NCI-H1105 treated with DMSO at 0.1 percent for 48 hours (cell line): ENCODE measurements at places on chromosomes 2 and 18.
A peak's percentile ranks its signal among the peaks of the same experiment; 100 is the strongest.

DNA sequence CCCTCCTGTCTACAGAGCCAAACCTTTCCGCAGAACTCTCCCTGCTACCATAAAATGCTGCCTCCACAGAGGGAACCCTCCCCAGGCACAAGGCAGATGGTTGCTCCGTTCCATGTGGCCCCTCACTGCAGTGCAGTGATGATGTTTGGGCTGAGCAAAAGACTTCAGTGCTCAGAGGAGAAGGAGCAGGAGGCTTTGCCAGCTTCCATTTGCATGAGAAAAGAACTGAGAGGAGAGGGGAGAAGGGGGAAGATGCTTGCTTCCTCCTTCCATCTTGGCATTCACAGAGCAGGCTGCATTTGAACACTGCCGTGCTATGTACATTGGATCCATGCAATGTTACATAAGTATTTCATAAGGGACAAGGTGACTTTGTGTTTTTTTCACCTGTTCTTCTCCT is 46.6 kb upstream of the TMEM200C start:
- DNase-seq = no peak

DNA sequence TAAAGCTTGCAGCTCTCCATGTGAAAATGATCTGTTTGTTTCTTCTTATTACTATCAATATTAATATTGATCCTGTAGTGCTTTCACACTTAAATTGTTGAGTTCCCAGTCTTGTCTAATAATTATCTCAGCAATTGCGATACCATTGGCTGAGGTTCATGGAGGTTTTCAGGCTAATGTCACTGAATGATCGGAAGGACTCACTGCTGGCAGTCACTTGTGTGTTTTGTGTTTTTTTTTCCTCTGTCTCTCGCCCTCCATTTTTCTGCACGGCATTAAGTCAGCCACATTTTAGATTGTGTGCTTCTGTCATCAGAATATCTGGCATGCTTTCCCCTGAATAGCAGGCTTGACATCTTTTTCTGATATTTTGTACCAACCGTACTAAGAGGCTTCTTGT is 43.7 kb downstream of the AGAP1 start:
- DNase-seq = no peak

DNA sequence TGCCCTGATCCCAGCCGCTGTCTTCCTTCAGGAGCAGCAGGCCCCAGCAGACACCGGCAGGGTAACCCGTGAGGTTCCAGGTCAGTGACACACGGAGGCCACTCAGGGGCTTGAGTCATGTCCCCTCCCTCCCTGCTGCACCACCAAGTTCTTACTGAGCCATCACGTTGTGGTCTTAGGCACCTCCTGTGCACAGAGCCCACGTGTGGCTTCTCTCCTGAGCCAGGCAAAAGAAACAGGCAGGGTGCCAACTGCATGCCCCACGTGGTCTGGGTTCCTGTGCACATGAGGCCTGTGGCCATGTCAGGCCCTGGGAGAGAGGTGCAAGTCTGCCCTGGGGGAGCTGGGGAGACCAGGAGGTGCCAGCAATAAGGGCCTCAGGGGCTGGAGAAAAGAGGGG is 264.8 kb downstream of the KLHL29 start:
- no peak for DNase-seq

DNA sequence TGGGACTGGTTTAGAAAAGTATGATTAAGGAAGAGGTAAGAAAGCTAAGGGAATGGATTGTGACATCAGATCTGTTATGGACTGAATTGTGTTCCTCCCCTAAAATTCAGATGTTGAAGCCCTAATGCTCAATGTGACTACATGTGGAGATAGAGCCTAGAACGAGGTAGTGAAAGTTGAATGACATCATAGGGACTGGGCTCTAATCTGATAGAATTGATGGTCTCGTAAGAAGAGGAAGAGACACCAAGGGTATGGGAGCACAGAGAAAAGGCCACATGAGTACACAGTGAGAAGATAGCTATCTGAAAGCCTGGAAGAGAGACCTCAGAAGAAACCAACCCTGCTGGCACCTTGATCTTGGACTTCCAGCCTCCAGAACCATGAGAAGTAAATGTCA is 178.3 kb downstream of the TRIB2 start:
- DNase-seq = no peak

- DNase-seq = no peak
Observed at GRCh38 chr2:223086370-223086981, 34.5 kb downstream of the KCNE4 start.

- no peak for DNase-seq
Observed at GRCh38 chr2:122682356-122682755, 926.9 kb downstream of the TSN start.

DNA sequence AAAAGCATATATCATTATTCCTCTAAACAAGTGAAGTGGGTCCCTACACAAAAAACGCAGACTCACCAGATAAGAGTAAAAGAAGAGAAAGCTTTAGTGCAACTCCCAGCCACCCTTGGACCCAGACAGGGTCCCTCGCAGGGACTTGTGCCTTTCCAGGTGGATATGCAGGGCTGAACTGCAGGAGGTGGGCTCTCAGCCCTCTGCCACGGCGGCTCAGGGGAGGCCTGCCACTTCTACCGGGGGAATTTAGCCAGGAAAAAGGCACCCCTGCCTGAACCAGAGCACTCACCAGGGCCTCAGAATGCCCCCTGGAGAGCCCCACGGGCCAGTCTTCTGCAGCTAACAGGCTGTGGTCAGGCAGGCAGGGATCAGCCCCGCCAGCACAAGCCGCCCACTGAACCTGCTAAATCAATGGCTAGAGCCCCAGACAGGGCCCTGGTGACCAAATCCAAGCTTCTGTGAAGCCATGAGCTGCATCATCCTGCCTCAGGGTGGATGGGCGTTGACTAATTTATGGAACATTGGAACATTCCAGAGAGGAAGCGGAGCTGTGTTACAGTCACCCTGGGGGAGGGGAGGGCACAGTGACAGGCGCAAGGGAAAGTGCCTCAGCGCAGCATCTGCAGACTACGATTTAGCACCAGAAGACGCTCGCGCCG is 209.3 kb downstream of the EIPR1 start:
- no peak for DNase-seq

DNA sequence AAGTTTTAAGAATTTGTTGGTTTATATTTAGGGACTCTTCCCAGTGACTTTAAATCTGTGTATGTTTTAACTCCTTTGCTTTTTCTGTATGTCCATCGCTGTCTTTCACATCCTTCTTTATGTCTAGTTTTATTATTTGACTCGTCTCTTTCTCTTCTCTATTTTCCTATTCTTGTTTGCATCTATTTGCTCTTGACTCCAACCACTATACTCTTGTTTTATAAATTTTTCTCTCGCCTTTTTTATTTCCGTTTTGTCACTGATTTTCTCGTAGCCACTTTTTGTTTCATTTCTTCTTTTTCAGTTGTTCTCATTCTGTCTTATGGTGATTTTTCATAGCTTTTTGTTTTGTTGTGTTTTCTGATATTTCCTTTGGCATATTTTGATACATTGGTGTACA is 170.5 kb upstream of the NETO1 start:
- no peak for DNase-seq

DNA sequence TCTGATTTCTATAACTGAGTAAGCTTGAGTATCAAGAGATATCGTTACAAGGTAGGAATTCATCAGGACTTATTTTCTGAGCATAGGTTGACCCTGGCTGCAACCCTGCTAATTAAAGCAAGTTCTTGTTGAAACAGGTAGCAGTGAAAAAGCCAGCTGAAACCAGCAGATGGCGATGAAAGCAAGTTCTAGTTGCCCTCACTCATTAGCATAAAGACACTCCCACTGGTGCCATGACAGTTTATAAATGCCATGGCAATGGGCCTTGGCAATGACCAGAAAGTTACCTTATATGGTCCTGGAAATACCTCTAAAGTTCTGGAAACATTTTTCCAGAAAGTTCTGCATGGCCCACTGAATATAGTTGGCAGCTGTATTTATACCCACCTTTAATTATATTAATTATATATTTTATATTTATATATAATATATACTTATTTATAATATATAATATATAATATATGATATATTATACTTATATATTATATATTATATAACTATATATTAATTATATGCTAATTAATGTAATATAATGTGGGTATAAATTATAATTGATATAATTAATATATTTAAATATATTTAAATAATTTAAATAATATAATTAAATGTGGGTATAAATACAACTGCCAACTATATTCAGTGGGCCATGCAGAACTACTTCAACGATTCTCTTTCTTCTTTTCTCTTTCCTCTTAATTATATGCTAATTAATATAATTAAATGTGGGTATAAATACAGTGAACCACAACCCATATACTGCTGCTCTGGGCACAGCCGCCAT is 188.0 kb downstream of the CDH7 start:
- peak; percentile 45 for DNase-seq

GRCh38 chr2:128289439-128289838 is 29.2 kb downstream of the HS6ST1 start:
- no peak for DNase-seq

DNA sequence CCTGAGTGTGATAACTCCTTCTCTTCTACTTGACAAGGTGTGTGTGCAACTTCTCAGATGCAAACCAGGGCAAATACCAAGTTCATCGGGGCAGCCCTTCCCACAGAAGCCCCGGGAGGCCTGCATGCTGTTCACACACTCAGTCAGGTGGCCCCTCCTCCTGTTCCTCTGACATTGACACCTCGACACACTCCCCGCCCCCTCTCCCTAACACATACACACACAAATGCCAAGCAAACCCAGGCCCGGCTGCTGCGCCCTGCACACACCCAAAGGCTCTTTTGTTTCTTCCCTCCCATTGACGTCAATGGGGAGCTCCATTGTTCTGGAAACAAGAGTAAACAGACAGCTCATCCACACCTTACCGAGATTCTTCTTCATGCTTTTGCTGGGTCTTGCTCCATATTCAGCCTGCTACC is 1.7 kb upstream of the PER2 start:
- DNase-seq = no peak
